ENCODE measurements at places on chromosomes 1 and 21.

DNA sequence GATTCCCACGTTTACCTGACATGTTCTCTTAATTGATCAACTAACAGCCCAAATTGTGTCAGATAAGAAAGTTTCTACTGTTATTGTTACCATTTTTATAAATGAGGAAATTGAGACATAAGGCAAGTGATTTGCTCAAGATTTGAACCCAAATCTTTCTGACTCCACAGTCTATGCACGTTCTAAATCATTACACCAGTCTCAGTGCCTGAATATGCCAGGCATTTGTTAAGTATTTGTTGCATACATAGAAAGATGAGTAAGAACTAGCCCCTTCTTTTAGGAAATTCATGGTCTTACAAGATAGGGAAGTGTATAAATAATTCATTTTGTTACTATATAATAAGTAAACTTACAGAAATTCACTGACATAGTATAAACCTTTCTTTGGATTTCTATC, 7.1 kb upstream of the CD101 start:
- no peak for DNase-seq

- DNase-seq: no peak
Observed at GRCh38 chr1:22139817-22140216, 3.1 kb downstream of the WNT4 start.

GRCh38 chr1:37482004-37482785, 7.8 kb downstream of the ZC3H12A start:
- no peak for DNase-seq

- DNase-seq: no peak
Observed at GRCh38 chr1:154951901-154952657, 3.8 kb downstream of the PBXIP1 start.
